ENCODE measurements at places on chromosomes 11 and 22.

GRCh38 chr11:129544691-129545090 lies 169.0 kb downstream of the BARX2 start:
- DNase-seq: no peak

DNA sequence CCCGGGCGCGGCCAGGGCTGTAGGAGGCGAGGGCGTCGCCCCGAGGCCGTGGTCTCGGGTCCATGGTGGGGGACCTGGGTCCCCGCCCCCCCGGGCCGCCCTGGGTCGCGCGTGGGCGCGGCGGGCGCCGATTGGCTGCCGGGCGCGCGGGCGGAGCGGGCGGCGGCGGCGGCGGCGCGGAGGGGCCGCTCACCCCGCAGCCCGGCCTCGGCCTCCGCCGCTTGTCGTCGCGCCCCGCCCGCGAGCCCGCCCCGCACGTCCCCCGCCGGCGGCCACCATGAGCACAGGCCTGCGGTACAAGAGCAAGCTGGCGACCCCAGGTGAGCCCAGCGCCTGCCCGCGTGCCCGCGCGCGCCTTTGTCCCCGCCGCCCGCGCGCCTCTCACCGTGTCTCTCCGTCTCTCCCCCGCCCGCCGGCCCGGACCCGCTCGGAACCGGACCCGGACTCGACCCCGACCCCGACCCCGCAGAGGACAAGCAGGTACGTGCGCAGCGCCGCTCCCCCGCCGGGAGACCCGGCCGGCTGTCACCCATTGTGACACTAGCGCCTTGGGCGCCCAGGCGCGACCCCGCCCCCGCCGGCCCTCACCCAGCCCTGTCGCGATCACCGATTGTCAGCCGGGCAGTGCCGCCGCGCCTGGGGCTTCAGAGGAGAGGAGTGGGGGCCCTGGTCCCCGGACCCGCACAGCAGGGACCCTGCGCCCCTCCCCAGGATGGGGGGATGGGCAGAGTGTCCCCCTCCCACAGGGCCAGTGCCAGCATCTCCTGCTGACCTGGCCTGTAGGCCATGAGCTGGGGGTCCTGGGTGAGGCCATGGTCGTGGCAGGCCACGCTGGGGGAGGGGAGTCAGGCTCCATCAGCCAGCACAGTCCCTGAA lies at the start of gene SEPTIN5:
Gene SEPTIN5, plus strand, starts transcription at position 192 of the 876 bp plus-strand sequence. Its CDS starts 86 bp downstream, at position 278.
- no peak for DNase-seq

- no peak for DNase-seq
Measured at GRCh38 chr22:24986816-24987215, 34.3 kb downstream of the KIAA1671 start.

DNA sequence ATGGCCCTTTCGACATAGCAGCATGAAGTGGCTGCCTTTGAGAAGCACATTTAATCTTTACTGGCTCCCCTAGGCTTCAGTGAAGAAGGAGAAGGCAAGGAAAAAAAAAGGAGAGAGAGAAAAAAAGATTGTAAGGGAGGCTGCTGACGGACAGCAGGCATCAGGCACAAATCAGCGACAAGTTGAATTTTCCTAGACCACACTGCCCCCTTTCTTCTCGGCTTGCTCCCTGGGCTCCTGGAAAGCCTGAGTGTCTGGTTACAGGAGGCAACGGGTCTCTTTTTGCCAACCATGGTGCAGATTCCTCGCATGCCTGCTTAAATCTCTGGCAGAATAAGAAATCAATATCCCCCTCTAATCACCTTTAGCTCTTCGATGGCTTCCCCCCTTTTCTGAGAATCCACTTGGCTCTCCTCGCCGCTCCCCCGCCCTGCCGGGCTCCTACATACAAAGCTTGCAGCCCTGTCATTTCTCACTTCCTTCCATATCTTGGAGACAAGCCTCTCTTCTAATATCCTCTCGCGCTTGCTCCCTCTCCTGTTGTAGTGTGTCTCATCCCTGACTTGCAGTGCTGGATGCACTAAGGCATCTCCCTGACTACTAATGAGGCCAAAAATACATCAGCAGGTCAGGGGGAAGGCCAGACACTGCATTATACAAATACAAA lies 14.3 kb downstream of the BLID start:
- no peak for DNase-seq

DNA sequence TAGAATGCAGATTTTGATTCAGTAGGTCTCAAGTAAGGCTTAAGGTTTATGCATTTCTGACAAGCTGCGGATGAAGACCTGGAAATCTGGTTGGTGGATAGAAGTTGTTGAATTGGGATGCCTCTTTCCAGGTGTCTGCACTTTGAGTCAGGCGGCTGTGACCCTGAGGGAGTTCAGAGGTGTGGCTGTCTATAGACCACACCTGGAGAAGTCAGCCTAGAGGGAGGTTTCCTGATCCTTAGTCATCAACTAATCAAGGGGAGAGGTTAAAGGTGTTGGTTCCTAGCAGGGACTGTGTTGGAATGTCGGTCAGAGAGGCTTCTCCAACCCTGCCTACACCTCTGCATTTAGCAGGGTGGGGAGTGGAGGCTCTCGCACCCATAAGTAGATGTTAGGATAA lies 8.0 kb downstream of the GLB1L2 start:
- DNase-seq: no peak

DNA sequence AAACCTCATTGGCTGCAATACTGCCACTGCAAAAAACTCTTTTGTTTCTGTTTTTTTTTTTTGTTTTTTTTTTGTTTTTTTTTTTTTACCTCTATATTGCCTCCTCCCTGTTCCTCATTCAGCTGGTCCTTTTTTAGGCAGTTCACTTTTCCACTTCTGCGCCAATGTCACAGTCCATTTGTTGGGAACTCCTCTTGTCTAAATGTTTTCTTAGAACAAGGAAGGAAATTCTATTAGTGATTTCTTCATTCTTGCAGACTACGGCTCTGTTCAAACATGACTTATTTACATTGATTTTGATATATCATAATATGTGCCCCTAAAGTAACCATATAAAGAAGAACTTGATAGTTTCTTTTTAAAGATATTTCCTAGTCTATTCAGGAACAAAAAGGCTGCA lies 2.9 kb downstream of the FAM118B start:
- peak; percentile 41 for DNase-seq

DNA sequence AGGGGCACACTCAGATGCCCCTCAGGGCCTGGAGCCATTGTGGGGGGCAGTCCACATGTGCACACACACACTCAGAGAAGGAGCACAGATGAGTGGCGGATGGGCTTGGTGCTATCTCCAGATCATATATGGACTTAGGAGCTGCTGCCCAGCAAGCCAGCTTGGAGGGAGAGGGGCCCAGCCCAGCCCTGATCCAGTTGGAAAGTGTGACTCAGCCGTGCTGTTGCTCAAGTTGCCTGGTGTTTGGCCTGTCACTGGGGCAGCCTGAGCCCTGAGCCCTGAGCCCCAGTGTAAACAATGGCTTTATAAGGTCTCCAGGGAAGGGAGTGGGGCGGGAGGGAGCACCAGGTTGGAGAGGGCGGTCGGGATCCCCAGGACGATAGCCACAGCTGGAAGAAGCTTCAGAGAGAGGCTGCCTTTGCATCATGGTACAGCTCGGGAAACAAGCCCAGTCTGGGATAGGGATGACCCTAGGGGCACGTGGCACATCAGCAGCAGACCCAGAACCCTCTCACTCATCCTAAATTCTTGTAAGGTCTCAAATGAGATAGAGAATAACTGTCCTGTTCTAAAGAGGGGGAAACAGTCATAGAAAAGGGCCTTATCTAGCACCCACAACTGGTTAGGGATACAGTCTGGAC lies 4.8 kb downstream of the SELENOM start:
- DNase-seq: no peak

Data from KBM-7 (cell line).